Nucleus accumbens (tissue), 56 donors: ENCODE measurements at places on chromosomes 2 and 18.

GRCh38 chr2:127671557-127672302 is 3.6 kb downstream of the LIMS2 start:
- DNase-seq: no peak

DNA sequence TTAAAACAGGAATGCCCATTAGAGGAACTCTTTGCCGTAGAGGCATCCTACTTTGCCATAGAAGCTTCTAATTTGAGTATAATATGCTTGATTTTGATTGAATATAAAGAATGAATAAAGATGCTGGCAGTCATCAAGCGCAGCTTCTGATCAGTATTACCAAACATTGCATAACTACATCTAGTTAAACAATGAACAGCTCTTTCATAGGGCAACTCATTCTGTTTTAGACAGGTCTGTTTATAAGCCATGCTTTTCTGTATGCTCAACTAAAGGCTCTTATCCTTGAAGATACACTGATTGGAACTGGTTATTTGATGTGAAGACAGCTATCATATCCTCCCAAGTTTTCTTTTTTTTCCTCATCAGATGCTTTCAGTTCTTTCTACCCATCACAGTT is 122.6 kb upstream of the FAM117B start:
- DNase-seq: no peak

GRCh38 chr2:9234680-9235146 is 28.1 kb downstream of the ASAP2 start:
- no peak for DNase-seq

DNA sequence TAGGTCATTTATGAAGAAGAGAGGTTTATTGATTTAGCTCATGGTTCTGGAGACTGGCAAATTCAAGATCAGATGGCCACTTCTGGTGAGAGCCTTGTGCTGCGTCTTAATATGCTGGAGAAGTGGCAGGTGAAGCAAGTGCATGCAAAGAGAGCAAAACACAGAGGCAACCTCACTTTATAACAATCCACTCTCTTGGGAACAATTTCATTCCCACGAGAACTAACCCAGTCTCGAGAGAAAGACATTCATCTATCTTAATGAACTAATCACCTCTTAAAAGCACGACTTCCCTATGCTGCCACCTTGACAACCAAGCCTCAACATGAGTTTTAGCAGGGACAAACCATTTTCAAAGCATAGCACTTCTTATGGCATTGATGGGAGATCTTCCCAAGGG is 186.5 kb upstream of the RASGRP3 start:
- DNase-seq: no peak

DNA sequence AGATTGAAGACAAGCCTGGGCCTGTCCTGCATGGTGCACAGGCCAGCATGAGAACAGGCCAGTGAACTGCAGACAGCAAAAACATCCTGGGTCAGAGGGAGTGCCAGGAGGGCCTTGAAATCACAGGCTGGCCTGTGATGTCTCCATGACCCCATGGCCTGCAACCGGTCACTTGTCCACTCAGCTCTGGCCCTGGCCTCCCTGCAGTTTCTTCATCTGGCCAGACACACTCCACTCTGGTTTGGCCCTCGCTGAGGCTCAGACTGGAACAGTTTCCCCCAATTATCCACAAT is 12.6 kb downstream of the CYRIA start:
- DNase-seq: no peak

- no peak for DNase-seq
Observed at GRCh38 chr2:39320162-39320561, 76.4 kb upstream of the CDKL4 start.

DNA sequence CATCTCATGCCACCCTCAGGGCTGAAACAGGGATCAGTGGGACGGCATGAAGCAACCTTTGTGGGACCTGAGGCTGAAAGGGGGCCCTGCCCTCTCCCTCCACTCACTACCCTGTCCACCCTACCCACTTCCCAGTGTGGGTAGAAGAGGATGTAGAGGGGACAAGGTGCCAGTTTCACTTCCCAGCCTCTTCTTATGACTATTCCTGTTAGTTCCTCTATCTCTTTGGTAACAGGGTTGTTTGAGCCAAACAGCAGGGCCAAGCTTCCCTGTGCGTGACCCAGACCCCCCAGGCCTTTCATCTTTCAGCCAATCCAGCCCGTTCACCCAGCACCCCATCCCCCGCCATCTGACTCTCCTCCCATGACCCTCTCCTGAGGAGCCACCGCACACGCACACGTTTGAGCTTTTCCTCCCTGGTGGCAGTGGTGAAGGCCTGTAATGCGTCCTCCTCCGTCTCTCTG is 82.3 kb downstream of the STPG4 start:
- no peak for DNase-seq

DNA sequence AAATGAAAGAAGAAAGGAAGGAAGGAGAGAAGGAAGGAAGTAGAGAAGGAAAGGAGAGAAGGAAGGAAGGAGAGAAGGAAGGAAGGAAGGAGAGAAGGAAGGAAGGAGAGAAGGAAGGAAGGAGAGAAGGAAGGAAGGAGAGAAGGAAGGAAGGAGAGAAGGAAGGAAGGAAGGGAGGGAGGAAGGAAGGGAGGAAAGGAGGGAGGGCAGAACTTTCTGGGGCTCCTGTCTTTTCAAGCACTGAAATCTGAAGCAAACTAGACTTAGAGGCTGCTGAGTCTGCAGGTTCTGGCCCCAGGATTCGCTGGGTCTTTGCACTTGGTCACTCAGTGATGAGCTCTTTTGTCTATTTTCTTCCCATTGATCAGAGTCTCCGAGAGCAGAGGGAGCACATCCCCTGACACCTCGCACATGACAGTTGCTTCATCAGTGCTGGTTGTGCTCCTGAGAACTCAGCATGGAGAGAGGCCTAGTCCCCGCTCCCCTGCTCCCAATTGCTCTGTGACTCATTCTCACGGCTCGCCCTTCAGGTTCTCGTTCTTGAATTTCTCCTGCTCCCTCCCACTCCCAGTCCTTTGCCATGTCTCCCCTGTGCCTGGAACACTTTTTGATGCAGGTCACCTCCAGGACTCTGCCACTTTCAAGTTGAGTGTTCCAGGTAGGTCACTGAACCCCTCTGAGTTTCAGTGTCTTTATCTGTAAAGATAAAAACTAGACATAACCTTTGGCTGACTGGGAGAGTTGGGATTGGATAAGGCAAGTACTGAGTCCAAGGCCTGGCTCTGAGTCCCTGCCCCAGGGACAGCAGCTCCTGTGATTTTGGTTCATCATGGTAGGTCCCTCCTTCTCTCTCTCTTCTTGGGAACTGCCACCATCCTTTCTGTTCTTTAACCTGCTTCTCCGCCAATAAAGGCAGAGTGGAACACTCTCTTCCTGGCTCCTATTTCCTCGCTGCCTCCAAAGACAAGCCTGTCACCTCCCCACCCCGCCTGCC is 55.2 kb downstream of the TNP1 start:
- no peak for DNase-seq

- no peak for DNase-seq
Observed at GRCh38 chr2:133992454-133992853, 261.4 kb upstream of the MGAT5 start.

- DNase-seq: no peak
Observed at GRCh38 chr2:161763153-161763552, 138.9 kb downstream of the SLC4A10 start.

- DNase-seq: no peak
Observed at GRCh38 chr2:28175028-28175427, 217.6 kb upstream of the FOSL2 start.

DNA sequence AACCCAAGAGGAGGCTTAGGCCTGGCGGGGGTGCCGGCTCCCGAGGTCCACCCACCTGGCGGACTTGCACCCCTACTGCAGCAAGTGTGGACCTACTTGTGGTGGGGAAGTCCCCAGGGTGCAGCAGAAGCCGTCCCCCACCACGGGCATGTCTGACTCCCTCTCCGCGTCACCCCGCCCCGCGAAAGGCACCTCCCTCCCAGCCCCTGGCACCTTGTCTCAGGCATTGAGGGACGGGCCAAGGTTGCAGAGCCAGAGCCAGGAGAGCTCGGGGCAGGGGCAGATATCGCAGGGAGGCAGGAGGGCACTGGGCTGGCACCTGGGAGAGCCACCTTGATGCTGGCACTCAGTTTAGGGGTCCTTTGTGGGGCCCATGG is 19.0 kb downstream of the CROCC2 start:
- no peak for DNase-seq

DNA sequence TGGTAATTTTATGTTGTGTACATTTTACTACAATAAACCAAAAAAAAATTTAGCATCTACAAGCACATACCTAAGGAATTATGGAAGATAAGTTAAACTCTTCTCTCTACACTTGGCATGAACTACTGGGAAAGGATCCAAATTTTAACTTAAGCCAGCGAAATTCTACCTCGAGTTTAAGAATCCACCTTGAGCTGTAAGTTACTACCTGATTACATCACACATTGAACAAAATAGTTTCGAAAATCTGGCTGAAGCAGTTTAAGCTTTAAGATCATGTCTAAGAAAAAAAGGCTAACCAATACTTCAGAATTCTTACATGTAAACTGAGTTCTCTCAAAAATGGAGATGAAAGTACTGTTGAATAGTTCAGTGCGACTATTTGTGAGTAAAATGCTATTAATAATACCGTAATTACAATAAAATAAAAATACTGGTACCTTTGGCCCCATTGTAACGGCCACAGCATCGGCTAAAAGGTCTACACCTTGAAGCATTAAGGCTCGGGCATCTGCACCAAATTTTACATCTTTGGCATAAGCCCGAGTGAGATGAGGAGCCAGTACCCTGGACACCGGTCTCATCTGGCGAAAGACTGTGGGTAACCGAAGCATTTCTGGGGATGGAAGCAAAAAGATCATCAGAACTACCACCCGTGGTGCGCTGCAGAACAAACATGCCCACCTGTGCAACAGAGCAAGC is 1.3 kb downstream of the HSPD1 start:
- DNase-seq: no peak

GRCh38 chr2:157375384-157375783 is 49.8 kb upstream of the ERMN start:
- no peak for DNase-seq

DNA sequence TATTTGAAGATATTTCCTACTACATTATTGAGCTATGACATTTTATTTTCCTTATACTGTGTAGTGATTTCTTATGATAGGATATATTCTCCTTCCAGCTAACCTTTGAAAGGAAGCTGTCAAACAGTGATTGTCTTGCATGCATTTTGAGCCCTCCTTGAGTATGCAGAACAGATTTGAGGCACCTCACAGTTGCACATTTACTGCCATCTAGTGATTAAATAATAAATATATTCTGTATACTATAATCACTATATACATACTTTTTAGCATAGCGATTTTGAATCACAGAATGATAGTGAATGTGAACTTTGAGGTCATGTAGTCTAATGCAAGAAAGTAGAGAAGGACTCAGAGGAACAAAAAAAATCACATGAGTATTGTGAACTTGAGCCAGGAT is 268.4 kb upstream of the CDH19 start:
- no peak for DNase-seq

GRCh38 chr18:79365701-79366100 is 30.0 kb upstream of the NFATC1 start:
- no peak for DNase-seq

GRCh38 chr2:6353669-6354068 is 512.0 kb downstream of the CMPK2 start:
- no peak for DNase-seq

- no peak for DNase-seq
Observed at GRCh38 chr18:79523206-79523735, 127.5 kb downstream of the NFATC1 start.

DNA sequence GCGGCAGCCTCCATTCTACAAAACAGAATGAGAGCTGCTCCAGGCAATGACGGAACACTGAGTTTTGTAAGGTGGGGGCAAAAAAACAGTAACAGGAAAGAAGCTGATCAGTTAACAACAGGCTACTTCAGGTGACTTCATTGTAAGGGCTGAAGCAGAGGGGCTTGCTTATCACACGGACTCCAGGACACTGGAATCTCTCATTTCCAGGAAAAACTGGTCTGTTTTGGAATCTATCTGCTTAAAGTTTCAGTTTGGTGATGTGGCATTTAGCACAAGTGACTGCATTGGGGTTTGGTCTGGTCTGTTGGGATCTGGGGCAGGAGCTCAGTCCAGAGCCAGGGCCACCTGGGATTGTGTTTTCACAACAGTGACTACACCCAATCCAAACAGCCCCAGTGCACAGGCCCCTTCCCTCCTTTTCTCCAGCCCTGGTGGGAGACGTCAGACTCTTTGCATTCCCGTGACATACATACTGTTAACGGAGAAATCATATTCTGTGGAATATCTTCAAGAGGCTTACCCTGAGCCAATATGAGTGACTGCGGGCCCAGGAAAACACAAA is 14.1 kb downstream of the AMER3 start:
- DNase-seq: no peak
